ENCODE measurements at places on chromosomes 6 and 20. TPM values are rescaled to one million over a fixed set of nuclear protein-coding genes. Genes with fewer than 3 reads are reported as not detected.

PSORS1C2 gene
- polyA plus RNA-seq = not detected

BPIFB2 gene
- 0.89 TPM for polyA plus RNA-seq

DDX43 gene
- polyA plus RNA-seq = 1.0 TPM

ID4 gene
- polyA plus RNA-seq = 23.9 TPM

FAM50B gene
- 7.1 TPM for polyA plus RNA-seq

ZKSCAN4 gene
- polyA plus RNA-seq = 2.6 TPM

NKAIN2 gene
- not detected for polyA plus RNA-seq

CBFA2T2 gene
- 5.6 TPM for polyA plus RNA-seq

NDRG3 gene
- 15.0 TPM for polyA plus RNA-seq

IL17F gene
- polyA plus RNA-seq = not detected

TSPO2 gene
- 0.07 TPM for polyA plus RNA-seq

MUC22 gene
- polyA plus RNA-seq = 0.03 TPM
